ENCODE measurements at places on chromosomes 16 and 17.

GRCh38 chr16:49531931-49532840 lies 158.6 kb downstream of the C16orf78 start:
- no peak for DNase-seq

- no peak for DNase-seq
These were observed 16.6 kb downstream of the TMEM204 start for GRCh38 chr16:1550069-1550468.

GRCh38 chr17:50731575-50732460 lies 12.4 kb downstream of the LUC7L3 start:
- DNase-seq: no peak

- no peak for DNase-seq
These were observed 110.4 kb upstream of the HAS3 start for GRCh38 chr16:68995011-68995504.

DNA sequence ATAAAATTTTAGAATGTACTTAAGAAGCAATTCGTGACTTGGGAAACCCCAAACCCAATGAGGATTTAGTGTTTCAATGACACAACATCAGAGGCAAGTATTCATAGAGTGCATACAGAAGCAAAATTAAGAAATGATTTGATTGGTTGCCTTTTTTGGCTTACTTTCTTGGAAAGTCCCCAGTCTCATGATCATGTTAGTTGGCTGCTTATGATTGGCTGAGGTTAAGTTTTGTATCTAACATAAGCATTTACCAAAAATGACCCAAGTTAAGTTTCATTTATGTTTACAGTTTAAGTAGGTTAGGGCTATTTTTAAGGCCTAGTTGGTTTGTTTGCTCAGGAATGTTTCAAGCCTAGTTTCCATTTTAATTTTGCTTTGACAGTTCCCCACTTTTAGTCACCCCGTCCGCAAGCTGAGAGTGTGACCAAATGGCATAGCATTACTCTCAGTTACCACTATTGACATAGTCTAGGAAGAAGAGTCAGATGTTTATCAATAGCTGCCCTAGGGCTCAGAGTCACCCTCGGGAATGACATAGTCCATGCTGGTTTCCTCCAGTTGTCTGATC lies 36.2 kb downstream of the DGKE start:
- DNase-seq: no peak

DNA sequence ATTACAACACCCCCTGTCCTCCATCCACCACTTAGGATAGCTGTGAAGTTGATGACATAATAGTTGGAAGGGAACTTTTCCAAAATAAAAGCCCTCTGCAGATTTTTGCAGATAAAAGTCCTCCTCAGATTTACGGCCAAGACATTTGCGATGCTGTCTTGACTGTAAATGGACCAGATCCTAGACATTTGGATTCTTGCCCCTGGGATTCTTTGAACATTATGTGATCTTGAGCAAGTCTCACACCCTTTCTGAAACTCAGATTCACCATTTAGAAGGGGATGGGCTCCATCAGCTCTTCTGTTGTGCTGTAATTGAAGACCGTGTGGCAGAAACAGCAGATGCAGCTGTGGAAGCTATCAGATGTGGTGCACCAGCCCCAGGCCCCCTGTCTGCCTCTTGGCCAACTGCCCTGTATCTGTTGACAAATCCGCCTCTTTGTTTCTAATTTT lies 153.9 kb upstream of the CACNG3 start:
- DNase-seq: no peak

DNA sequence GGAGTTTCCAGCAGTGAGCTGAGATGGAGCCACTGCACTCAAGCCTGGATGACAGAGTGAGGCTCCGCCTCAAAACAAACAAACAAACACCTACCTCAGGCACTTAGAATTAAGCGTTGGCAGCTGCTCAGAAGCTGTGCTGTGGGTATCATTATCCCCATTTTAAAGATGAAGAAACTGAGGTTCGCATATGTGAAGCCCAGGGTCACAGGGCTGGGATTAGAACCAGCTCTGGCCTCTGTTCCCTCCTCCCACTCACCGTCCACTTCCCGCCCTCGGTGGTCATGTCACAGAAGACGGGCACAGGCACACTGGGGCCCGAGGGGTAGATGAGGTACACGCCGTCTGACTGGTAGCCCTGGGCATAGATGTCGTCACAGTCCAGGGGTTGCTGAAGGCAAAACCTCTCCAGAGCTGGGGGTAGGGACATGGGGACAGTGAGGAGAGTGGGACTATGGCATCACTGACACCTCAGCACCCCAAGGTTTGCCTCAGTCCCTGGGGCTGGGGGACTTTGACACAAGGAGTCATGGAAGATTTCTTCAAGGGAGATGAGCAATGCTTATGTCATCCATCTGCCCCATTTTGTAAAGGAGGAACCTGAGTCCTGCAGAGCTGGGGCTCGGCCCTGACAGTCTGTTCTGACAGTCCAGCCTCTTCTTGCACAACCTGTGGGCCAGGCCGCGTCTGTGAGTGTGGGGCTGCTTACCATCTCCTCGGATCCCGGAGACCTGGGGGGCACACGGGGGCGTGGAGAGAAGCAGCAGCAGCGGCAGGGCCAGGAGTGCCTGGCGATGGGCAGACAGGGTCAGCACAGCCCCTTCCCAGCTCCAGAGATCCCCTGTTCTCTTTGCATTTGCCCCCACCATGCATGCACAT lies 700 bp downstream of the MFAP4 start:
- DNase-seq: no peak

DNA sequence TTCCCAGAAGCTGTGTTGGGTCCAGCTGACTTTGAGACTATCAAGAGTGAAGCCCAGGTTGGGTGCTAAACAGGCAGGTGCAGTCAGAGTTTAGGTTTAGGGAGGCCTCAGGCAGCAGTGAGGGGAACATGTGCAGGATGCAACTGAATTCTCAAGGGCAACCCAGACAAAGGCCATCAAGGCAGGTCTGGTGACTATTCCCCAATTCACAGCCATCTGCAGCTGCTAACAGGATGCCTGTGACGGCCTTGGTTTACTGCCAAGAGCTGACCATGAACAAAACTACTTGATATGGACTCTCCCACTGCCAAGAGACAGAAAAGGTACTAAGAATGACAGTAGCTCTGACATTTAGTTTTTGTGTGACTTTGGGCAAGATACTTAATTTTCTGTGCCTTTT lies 45.2 kb upstream of the BCAR1 start:
- DNase-seq: no peak

- DNase-seq: no peak
These were observed 75.2 kb downstream of the TANC2 start for GRCh38 chr17:63041251-63041650.

GRCh38 chr17:80124351-80124981 lies 22.5 kb downstream of the EIF4A3 start:
- no peak for DNase-seq

DNA sequence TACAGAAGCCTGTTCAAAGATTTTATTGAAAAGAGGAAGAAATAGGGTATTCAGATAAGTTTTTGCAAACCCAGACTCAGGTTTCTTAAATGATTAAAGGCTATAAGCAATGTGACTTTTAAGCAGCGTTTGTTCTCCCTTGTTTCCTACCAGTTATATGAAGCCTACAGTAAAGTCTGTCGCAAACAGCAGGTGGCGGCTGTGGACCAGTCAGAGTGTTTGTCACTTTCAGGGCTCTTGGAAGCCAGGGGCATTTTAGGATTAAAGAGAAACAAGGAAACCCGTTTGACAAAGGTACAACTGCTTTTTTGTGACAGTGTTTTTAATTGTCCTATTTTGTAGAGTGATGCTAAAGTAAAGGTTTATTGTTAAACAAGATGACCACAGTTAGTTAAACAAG lies 7.7 kb upstream of the RARA start:
- DNase-seq: no peak

DNA sequence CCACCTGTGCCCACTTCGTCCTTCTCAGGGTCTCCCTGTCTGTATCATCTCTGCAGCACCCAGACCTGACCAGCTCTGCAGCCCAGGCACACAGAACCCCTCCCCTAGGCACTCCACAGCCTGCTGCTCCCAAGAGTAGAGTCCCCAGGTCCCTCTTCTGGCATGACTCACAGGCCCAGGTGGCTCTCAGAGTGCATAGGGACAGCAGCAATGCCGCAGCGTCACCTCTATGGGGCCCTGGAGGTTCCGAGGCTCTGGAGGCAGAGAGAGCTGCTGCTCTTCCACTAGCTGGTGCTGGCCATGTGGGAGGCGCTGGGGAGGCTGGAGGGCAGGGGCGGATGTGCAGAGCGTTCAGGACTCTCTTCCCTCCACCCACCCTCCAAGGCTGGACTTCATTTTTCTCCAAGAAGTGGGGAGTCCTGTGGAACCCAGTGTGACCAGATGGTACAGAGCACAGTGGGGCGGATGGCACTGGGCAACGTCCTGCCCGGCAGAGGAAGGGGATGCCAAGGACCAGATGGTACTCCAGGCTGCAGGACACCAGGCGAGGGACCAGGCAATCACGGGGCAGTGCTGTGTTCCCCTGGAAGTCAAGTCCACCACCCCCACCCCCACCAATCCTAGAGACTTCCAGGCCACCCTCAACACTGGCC lies 151.7 kb downstream of the RBFOX3 start:
- DNase-seq: no peak

DNA sequence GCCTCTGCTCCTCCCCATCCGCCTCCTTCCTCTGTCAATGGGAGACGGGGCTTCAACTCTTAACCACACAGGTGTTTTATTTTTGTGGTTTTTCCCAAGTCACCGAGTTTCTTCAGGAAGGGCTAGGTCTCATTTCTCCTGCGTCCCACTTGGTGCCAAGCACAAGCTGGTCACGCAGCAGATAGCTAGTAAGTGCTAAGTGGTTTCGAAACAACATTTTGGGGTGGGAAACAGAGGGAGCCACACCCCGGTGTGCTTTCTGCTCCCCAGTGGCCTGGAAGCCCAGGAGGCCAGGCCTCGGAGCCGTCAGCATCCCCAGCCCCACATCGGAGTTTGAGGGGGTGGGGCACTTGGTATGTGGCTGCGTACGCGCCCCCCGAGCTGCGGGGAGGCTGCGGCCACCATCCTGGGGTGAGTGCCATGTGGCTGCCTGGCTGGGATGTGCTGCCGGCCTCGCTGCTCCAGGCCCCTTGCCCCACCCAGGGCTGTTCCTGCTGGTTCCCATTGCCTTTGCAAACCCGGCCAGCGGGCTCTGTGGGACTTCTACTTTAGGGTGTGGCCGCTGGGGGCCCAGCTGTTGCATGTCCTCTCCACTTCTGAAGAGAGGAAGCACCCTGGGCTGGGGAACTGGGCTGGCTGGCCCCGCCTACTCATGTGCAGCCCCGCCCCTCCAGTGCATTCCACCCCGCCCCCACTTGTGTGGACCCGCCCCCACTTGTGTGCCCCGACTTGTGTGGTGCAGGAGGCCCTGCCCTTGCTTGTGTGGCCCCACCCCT lies 55.6 kb downstream of the BAIAP2 start:
- DNase-seq: no peak

GRCh38 chr16:88785106-88785924 lies at the start of gene PIEZO1:
Gene PIEZO1, minus strand, starts transcription at chr16:88785220. Its CDS starts 256 bp downstream, at chr16:88784964.
- DNase-seq: peak; percentile 91

GRCh38 chr16:47565454-47565853 lies 104.3 kb downstream of the PHKB start:
- no peak for DNase-seq

DNA sequence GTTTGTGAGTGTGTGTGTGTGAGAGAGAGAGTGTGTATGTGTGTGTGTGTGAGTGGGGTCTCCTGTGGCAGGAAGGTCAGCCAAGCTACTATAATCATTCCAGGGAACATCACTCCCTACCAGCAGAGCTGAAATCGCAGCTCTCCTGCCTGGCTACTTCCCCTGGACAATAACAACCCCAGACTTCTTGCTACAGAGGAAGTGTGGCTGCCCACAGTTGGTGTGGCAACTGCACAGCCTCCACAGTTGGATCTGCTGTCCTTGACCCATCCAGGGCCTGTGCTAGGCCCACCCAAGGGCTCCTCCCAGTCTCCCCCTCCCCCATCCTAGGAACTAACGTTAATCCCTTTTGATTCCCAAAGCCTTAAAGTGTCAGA lies 1.5 kb downstream of the SLC13A5 start:
- DNase-seq: no peak

- DNase-seq: no peak
These were observed 67.5 kb upstream of the GCSH start for GRCh38 chr16:81163671-81164070.

DNA sequence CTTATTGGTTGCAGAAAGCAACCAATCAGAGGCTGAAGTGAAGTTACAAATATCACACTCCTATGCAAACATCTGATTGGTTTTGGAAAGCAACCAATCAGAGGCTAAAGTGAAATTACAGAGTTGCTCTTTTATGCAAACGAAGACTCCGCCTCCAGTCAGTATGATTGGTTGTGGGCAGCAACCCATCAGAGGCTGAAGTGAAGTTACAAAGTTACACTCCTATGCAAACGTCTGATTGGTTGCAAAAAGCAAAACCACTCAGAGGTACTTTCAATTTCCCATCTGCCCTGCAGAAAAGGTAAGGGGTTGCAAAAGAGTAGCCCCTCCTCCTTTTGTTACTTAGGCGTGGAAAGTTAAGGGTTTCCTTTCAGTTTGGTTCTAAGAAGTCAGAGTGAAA lies 697.3 kb downstream of the MAF start:
- DNase-seq: no peak

DNA sequence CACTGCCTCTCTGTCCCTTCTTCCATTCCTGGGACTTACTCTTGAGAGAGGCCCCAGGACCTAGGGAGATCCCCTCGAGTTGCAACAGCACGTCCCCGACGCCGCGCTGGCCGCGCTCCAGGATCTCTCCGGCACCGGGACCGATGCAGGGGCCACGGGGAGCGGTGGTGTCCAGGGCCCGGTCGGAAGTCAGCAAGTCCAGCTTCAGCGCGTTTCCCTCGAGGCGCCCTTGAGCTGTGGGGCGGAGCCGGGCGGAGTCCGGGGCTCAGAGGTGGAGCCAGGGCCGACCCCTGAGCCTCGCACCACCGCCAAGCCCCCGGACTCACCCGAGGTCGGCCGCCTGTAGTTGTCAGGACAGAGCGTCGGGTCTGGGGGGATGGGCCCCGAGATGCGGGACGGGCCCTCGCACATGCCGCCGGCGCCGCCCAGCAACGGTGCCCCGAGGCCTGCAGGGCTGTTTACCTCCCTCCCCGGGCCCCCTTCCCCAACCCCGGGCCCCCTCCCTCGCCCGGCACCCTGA lies 458 bp downstream of the ENKD1 start:
- DNase-seq: no peak

GRCh38 chr16:83903751-83904150 lies 4.8 kb downstream of the MLYCD start:
- DNase-seq: no peak

DNA sequence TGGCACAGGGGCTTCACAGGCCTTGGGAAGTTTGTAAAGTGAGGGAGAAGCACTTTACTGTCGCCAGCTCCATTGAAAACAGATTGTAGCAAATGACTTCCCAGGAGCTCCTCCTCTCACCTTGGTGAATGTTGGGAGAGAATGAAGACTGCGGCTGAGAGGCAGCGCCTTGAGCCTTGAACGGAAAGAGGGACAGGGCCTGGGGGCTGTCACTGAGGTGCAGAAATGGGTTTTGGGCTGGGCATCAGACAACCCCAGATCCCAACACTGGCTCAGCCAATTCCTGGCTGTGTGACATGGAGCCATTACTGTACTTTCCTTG lies 603 bp upstream of the MRTFB start:
- no peak for DNase-seq

- no peak for DNase-seq
These were observed 15.8 kb upstream of the PRM1 start for GRCh38 chr16:11296706-11297491.

- DNase-seq: peak; percentile 28
These were observed 31.1 kb upstream of the SLC47A1 start for GRCh38 chr17:19502517-19502916.
